Renal cortex interstitium (tissue), 15 donors: ENCODE measurements at places on chromosomes 4 and X.

GRCh38 chrX:81195712-81196111, 6.0 kb downstream of the HMGN5 start:
- DNase-seq: peak; percentile 17

DNA sequence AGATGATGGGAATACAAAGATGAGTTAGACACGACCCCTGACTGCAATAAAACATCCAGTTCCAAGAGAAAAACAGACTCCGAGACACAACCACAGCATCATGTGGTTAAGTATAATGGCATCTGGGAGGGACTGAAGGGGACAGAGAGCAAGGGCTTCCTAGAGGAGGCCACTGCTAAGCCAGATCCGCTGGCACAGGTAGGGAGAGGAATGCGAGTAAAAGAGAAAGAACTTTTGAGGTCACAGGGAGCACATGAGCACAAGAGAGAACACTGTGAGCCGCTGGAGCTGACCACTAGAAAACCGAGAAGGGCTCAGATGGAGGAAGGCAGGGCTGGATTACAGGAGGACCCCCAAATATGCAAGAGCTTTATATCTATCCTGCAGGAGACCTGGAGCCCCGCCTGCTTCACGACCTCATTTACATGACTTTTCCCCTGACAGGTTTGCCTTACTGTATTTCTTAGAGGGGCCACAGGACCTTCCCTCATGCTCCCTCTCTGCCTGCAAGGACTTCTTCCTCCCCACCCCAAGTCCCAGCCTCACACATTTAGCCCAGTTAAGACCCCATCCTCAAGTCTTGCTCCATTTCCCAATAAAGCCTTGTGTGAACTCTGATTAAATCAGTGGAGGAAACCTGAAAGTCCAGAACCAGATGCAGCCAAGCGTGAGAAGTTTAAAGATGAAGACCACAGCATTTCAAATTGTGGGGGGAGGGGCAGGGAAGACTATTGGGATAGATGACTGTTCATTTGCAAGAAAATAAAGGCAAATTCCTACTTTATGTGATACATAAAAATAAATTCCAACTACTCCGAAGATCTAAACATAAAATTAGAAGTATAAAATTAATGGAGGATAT, 29.6 kb downstream of the MFAP3L start:
- DNase-seq: no peak

- DNase-seq: no peak
Measured at GRCh38 chr4:8297691-8298485, 28.3 kb downstream of the HTRA3 start.

GRCh38 chrX:132226169-132226568, 6.9 kb upstream of the RAP2C start:
- no peak for DNase-seq

DNA sequence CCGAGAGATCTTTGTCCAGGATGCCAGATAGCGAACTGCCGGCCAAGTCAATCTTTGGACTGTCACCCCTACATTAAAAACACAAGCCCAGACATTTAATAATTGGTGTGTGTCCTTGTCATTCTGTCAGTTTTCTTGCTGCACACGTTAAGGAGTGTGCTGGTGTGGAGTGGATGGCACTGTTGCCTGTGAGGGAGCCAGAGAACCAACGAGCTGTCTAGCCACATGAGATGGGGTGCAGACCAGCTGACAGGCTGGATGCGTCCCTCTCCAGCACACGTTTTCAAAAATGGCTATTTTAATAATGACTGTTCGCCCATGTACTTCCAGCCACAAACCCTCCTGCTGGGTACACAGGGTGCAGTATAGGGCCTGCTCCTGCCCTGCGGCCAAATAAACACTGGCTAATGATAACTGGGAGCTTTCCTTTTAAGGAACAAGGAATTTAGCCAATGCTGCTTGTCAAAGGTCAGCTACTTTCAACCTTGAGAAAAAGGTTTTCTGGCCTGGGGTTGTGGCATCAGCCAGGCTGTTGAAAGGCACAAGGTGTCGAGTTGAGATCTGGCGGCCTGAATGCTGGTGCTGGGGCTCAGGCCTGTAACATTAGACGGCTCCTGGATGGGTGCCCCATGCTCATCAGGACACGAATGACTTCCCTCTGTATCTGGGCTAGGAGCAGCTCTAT, 54.0 kb upstream of the MAP3K15 start:
- DNase-seq: no peak

GRCh38 chr4:74751856-74752255, 42.5 kb downstream of the BTC start:
- DNase-seq: no peak

DNA sequence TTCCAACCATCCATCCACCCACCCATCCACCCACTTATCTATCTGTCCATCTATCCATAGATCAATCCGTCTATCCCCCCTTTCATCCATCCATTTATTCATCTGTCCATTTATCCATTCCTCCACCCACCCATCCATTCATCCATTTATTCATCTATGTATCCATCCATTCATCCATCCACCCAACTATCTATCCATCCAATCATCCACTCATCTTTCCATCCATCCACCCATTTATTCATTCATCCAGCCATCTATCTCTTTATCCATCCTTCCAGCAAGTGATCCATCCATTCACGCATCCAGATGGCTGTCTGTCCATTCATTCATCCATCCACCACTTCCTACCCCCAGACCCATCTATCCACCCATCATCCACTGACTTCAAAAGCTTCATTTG, 84.0 kb upstream of the CD99 start:
- DNase-seq: no peak

- DNase-seq: no peak
Measured at GRCh38 chrX:149908727-149909126, 20.6 kb upstream of the HSFX4 start.

DNA sequence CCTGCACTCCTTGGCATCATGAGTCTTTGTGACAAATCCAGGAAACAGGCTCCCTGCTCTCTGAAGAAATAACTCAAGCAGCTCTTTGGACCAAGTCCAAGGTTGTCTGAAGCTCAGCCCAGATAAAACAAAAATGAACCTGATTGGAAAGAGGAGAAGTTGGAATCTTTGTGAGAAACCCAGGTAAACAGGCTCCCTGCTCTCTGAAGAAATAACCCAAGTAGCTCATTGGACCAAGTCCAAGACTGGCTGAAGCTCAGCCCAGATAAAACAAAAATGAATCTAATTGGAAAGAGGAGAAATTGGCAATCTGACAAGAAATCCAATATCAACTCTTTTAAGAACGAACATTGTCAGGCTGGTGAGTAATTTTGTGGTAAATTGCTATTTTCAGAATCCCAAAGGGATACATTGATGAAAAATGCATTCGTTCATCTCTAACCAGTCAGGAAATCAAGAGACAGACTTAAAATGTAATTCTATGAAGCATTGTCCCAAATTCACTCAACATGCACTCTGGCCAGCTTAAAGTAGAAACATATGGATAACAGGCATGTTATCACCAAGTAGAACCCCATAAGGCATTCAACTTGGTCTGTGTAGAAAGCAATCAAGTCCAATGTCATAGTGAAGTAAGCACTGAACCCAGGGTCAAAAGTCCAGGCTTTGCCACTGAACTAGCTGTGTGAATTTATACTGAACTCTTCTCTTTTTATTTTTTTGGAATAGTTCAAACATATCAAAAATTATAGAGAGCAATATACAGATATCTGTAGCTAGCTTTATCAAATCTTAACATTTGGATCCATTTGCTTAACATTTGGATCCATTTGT, 16.8 kb upstream of the NFXL1 start:
- DNase-seq: no peak

DNA sequence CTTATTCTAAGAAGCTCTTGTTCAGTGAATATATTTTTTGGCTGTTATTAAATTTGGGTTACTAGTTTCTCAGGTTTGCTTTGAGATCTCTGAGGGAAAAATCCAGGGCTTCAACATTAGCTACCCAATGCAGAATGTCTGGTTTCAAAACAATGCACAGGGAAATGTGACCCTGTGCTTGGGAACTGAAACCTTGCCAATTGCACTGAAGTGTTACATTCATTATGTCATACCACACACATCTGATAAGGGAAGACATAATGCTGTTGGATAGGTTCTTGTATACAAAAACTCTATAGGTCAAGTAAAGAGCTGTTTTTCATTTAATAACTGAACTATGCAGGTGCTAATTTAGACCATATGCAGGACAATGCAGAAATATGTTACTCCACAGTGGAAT, 345.3 kb upstream of the BMP3 start:
- peak; percentile 9 for DNase-seq

DNA sequence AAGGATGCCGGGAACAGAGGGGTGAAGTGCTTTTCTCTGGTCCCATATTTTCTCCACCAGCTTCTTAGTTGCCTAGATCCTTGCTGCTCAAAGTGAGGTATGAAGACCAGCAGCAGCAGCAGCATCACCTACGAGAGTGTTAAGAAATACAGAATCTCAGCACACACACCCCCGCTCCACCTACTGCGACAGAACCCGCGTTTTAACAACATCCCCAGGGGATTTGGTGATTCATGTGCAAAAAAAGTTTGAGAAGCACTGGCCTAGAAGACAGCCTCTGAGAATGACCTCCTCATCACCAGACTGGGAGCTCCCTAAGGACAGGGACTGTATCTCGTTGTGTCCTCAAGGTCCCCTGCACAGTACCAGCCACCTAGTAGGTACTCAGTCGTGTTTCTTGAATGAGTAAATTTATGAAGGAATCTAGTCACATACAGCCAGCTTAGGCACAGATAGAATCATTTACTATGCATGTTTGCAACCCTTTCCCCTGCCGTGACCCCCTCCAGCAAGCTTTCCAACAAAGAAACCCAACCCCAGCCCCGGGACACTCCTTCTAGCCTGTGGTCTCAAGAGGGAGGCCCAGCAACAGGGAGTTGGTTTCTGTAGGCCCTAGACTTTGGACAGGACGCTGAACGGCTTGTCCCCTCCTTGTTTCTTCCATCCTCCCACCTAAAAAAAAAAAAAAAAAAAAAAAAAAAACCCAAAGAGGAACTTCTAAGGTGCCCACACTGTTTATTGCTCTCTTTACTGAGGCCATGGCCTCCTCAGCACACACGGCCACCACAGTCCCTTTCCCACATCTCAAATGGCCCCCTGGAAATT, 21.5 kb downstream of the RTL5 start:
- DNase-seq: no peak

DNA sequence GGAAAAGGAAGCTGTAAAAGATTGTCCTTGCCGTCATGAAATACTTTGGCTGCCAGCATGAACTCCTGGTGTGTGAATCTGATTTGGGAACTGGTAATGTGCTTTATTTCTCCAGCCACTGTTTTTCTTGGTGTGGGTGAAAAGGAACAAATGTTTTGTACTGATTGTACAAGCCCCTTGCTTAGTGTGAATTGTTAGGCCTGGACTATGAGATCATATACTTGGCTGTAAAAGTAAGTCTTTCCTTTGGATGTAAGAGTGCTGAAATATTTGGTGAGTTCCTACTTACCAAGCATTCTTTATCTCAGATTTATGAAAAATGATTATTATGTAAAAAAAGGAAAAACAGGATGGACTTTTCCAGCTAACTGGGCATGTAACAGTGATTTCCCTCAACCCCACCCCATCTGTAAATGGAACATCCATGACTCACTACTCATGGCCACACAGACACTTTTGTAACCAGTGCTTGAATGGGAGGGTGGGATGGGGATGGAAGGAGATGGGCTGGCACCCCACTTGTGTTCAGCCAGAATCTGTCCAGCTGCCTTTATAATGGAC, 6.3 kb downstream of the FNIP2 start:
- DNase-seq: no peak

DNA sequence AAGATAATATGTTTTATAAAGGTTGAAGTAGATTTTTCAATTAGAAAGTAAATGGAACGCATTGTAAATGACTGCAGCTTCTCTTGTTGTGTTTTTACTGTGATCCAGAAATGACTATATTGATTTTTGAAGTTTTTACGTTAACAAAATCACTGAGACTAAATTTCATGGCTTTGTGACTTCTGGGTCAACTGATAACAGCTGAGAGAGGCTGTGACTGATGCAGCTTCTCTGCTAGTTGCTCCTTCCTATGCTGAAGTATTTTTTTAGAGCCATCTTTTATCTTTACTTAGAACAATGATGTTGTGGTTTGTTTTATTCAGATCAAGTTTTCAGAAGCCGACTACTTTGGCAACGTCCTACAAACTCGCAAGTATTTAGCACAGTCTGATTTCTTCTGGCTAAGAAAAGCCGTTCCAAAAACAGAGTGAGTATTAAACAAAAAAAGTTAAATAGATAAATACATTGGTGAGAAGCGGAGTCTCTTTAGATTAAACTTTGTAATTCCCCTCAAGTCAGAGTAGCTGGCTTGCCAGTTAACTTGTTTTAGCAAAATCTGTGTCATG, 94.7 kb upstream of the CBLL2 start:
- DNase-seq: no peak

GRCh38 chrX:71111921-71112431, 599 bp upstream of the IL2RG start:
- no peak for DNase-seq

GRCh38 chr4:80336582-80336981, 1.1 kb downstream of the CFAP299 start:
- DNase-seq: peak; percentile 14

DNA sequence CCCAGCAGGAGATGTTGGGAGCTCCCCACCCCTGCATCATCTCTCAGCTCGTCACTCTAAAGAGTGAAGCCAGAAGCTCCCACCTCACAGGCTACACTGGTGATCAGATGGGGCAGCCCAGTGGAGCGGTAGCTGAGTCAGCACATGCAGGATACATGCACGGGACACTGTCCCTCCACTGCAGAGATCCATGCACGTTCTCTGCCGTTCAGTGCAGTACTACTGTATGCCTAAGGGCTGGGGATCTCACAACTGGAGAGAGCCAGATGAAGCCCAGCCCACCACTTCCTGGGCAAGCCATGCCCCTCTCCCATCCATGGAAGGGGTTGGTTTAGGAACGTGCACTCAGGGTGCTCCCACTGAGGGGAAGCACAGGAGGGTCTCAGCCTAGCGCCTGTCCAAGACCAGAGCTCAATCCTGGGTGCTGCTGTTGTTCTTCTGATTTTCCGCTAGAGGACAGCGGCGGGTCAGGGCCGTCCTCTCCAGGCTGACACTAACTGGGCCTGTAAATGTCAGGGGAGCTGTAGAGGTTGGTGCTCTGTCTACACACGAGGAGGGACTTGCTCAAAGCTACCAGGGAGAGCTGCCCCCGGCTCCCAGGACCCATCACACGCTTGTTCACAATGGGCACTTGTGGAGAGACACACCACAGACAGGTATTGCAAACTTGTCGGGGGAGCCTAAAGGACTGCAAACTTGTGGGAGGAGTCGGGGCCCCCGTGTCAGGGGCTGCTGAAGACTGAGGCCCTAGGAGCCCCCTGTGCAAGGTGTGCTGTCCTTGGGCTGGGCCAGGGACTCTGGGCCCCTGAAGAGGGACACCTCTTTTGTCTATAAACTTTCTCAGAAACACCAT, 18.2 kb upstream of the ABLIM2 start:
- no peak for DNase-seq

- no peak for DNase-seq
Measured at GRCh38 chr4:35106091-35106734, 1138.1 kb downstream of the ARAP2 start.

DNA sequence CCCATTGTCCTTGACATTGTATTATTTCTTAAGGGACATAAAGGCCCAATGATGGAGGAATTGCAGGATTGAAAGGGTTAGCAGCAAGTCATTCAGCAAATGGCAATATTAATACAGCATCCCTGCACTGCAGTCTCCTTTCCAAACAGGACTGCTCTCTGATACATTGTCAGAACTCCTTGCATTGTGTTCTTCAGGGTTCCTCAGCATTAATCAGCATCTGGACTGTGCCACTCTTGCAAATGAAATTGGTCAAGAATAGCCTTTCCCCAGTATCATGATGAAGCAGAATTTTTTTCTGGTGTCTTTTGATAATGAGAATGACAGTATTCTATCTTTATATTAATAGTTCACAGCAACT, 272.6 kb upstream of the HAND2 start:
- no peak for DNase-seq

- DNase-seq: no peak
Measured at GRCh38 chrX:45602151-45602550, 401.5 kb upstream of the DIPK2B start.
